MV-4-11 (cell line): ENCODE measurements at places on chromosomes 13 and 19.

GRCh38 chr13:23462815-23463559 is 29.5 kb upstream of the SACS start:
- peak; percentile 39 for DNase-seq

GRCh38 chr19:35773020-35773806 is 2.2 kb upstream of the ARHGAP33 start:
- DNase-seq = no peak

- no peak for DNase-seq
Measured at GRCh38 chr19:2150794-2151338, 500 bp downstream of the AP3D1 start.

DNA sequence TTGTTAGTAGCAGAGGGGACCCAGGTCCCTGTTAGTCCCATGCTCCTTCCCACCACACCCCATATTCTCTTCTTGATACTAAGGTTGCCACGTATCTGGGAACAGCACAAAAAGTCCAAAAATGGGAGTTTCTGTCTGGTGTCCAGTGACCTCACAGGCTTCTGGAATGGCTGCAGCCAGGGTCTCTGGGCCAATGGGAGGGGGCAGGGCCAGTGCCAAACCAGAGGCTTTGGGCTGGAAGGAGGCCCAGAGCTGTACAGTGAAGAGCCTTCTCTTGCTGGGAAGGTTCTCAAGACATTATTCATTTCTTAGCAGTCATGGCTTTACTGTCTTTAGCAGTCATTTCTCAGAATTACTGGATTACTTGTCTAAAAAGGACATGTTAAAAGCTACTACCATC is 119.2 kb downstream of the FRY start:
- no peak for DNase-seq

DNA sequence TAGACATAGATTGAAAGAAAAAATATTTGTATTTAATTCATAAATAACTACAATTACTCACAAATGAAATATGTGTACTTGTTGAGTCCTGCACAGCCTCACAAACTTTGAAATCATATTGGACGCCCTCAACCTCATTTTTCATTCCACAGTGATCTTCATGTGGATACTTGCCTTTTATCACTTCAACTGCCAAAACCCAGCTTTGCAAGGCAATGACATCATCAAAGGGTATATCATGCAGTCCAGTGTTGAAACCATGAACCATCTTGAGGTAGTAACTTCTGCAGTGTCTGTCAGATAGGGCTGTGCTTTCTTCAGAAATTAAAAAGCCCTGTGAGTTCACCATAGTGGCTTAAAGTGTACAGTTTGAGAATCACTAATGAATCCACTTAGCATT is 82.2 kb downstream of the HS6ST3 start:
- DNase-seq = no peak

GRCh38 chr13:98536729-98537128 is 40.2 kb downstream of the STK24 start:
- no peak for DNase-seq

GRCh38 chr13:113074876-113075275 is 30.7 kb upstream of the F7 start:
- DNase-seq = no peak
